Right ventricle myocardium inferior (tissue), 1 donor: ENCODE measurements at places on chromosomes 3 and 15.

DNA sequence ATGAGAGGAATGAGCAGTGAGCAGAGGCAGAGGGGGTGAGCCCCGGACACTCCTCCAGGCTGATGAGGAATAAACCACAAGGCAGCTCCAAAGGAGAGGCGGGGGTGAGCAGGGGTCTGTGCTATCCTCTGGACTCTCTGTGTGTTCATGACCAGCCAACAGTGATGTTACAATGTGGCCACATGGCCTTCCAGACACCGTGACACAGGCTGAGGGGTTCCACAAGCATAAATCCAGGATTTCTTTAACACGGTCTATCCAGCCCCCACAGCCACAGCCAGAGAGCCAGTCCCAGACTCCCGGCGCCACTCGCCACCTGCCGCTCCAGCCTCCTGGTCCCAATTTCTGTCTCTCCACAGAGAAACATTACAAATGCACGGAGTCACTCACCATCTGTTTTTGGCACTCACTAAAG, 24.4 kb downstream of the XXYLT1 start:
- no peak for DNase-seq

GRCh38 chr3:13088028-13089006, 15.1 kb upstream of the IQSEC1 start:
- DNase-seq, result no peak

DNA sequence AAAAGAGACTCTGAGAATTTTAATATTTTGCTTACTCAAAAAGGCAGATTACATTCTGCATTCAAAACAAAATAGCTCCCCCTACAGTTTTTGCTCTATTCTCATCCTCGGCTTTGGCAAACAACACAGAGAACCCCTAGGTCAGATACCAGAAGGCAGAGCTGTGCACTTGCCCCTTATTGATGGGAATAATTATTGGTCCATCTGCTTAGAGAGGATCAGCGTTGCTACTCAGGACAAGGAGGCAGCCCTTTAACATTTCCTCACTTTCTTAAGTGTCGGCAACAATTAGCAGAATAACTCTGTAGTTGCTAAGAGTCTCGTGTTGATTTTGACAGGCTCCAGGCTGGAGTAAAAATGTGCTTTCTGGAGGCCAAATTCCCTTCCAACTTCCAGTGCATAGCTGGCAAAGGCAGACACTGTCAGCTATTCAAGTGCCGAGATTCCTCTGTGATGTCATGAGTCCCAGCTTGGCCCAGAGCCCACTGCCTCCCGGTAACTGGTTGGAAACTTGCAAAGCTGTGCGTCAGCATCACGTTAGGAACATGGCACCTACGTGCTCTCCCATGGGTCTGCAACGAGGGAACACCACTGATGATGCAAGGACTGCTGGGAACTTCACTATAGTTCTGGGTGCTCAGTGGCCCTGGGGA, 482.7 kb upstream of the ADAMTS9 start:
- DNase-seq, result peak; percentile 86

- DNase-seq, result no peak
Observed at GRCh38 chr15:63077952-63078351, 35.4 kb downstream of the TPM1 start.

- DNase-seq, result no peak
Observed at GRCh38 chr3:183359036-183359435, 69.4 kb downstream of the MCF2L2 start.

GRCh38 chr15:83574345-83574744, 79.6 kb upstream of the ADAMTSL3 start:
- DNase-seq, result no peak

GRCh38 chr3:47611576-47611975, 32.9 kb upstream of the CSPG5 start:
- no peak for DNase-seq

GRCh38 chr15:71294911-71295602, 179.8 kb downstream of the THSD4 start:
- DNase-seq, result no peak

- no peak for DNase-seq
Observed at GRCh38 chr3:178512647-178513046, 23.6 kb upstream of the KCNMB2 start.

DNA sequence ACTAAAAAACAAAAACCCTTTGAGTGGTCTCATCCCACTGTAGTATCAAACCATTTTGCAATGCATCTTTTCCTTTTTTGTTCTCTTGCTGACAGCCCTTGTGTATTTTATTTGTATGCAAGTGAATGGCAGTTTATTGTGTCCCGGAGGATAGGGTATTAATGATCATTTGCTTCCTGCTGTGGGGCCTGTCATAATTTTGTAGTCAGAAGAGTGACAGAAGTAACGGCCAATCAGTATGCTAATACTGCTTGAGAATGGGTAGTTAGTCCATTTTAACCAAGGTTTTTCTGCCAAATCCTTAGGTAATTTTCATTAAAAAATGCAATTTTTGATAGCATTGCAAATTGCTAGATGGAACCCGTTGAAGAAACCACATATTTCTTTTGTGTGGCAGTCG, 75.5 kb upstream of the PLSCR5 start:
- no peak for DNase-seq

GRCh38 chr15:72933976-72934375, 118.3 kb upstream of the NEO1 start:
- DNase-seq, result no peak

GRCh38 chr3:190865828-190866227, 3.3 kb upstream of the GMNC start:
- DNase-seq, result no peak

DNA sequence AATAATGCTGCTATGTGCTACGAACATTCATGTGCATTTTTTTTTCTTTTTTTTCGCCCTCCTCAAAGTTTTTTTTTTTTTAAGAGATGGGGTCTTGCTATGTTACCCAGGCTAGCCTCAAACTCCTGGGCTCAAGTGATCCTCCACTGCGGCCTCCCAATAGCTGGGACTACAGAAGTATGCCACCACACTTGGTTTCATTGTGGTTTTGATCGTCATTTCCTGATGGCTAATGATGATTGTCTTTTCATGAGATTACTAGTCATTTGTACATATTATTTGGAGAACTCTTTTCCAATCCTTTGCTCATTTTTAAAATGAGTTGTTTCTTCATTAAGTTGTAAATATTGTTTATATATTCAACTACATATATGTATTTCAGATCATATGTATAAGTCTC, 48.8 kb downstream of the FBXO22 start:
- DNase-seq, result no peak

GRCh38 chr3:140439527-140439926, 238.3 kb upstream of the TRIM42 start:
- no peak for DNase-seq

GRCh38 chr15:60652870-60653269, 173.9 kb upstream of the ICE2 start:
- DNase-seq, result no peak
